CD8-positive, alpha-beta T cell (primary cell): ENCODE measurements at places on chromosomes 7 and 10.
A peak's percentile ranks its signal among the peaks of the same experiment; 100 is the strongest.

DNA sequence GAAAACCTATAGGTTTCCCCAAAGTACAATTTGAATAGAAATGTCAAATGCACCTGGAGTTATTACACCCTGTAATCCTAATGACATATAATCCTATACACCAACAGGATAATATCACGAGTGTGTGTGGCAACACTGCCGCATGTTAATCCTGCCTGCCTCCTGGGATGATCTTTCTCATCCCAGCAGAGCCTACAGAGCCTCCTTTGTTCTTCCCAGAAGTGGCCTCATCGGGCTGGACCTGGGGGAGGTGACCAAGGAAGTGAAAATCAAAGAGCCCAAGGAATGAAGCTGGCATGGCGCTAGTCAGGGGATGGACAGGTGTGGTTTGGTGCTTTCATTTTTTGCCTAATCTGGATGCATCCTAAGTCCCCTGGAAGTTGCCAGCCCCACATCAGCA, 29.5 kb upstream of the LEP start:
- DNase-seq, result no peak

GRCh38 chr10:60480865-60481563, 91.3 kb upstream of the ANK3 start:
- DNase-seq, result no peak

DNA sequence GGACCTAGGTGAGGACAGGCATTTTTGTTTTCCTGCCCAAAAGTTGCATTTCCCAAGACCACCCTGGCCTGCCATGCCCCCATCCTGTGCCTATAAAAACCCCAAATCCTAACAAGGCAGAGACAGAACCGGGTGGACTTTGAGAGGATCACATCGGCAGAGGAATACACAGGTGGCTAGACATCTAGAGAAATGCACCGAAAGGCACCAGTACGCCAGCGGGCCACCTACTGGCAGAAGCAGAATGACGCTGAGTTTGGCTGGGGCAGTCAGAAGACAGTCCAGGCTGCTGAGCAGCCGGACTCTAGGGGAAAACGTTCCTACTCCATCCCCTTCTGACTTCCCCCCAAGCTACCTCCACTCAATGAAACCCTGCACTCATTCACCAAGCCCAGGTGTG, 2.8 kb downstream of the AKR1C4 start:
- no peak for DNase-seq

DNA sequence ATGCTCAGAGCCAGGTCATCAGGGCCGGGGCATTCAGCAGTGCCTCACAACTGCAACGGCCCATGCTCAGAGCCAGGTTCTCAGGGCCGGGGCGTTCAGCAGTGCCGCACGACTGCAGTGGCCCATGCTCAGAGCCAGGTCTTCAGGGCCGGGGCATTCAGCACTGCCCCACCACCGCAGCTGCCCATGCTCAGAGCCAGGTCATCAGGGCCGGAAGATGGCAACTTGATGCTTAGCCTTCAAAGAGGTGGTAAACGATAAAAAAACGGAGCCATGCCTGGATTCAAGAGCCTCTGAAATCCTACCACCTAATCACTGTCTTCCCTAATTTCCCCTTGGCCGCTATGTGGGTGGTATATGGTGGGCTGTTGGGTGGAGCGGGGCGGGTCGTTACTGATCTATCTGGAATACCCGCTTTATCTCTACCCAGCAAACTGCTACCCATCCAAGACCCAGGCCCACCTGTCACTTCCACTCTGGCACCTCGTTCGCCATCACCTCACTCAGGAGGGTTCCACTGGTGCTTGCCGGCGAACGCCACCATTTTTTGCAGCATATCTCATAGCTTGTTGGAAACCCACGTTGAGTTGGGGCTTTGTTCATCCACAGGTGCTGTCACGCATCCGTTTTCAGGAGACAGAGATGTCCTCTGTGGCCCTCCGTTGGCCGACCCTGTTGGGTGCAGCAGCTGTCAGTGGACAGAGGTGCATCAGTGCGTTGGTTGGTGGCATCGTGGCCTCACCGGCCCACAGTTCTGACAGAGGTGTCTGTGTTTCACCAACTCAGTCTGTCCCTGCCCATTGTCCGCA, 221.1 kb downstream of the EBF3 start:
- DNase-seq, result no peak

DNA sequence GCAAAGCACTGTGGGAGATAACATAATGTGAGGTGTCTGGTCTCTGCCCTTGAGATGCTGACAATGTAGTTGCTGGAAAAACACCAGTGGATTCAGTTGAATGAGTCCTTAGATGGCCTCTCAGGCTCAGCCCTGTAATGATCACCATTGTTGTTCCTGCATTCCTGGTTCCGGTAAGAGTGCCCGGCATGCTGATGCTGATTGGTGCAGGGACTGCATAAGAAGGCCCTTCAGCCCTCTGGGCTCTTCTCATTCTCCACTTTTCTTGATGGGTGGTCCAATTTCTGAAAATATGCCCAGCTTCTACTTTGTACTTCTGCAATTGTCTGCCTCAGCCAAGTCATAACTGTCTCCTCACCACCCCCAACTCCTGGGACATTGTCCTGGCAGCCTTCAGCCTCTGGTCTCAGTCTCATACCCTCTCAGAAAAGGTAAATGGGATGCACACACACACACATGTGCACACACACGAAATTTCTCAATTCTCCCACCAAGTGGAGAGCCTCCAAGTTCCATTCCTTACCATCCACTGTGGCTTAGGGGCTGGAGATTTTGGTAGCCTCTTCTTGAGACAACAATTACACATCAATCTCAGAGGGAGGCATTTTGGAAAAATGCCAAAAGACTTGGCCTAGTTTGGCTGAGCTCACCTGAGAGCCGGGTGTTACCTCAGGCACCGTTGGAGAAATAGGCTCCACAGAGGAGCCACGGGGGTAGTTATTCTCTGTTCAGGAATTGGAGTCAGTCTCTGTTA, 314.9 kb downstream of the RPS24 start:
- no peak for DNase-seq

DNA sequence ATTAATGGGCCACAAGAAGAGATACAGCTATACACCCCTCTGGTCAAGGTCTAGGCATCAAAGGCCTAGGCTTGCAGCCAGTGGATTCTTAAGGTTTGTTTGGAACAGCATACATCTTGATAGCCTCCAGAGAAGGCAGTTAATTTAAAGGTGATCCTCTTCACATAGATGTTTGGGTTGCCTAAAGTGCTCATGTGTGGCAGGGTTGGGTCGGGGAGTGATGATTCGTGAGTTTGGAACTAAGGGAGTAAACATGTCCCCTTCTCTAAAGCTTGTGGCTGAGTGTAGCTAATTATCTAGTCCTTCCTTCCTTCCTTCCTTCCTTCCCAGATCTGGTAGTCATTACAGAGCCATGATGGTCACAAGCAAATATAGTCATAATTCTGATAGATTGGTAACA, 12.4 kb downstream of the PCLO start:
- DNase-seq, result no peak

- DNase-seq, result no peak
Observed at GRCh38 chr10:89163265-89163995, 43.7 kb downstream of the CH25H start.

GRCh38 chr7:38168890-38169570, 9.0 kb upstream of the STARD3NL start:
- no peak for DNase-seq

DNA sequence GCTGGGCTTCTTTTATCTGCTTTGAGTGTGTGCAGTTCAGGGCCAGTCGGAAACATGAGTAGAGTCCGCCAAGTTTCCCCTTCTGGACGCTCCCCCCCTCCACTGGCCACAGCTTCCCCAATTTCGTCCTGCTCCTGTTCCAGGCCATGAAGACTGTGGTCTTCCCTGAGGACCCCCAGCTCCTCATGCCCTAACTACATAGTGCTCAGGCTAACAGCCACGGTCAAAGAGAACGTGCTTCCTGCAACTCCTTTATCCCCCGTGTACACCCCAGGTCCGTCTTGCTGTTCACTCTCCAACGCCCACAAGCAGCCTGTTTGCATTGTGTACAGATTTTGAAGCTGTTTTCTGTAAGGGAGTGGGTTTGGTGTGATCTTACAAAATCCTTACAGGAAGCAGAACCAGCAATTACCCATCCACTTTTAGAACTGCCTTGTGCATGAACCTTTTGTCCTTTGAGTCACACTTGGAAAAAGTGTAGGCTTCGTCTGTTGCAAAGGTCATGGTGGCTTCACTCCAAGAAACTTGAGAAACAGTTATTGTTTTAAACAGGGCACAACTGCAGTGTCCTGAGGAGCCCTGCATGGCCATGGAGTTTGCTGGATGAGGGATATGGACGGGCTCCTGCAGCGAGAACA, 77.0 kb upstream of the FAM20C start:
- DNase-seq, result no peak

GRCh38 chr10:116055252-116055916, 217.6 kb downstream of the GFRA1 start:
- no peak for DNase-seq

GRCh38 chr10:19817231-19817933, 1.1 kb downstream of the PLXDC2 start:
- no peak for DNase-seq

GRCh38 chr7:17184805-17185689, 113.4 kb upstream of the AHR start:
- no peak for DNase-seq

GRCh38 chr10:125066764-125067450, 93.5 kb downstream of the CTBP2 start:
- no peak for DNase-seq

DNA sequence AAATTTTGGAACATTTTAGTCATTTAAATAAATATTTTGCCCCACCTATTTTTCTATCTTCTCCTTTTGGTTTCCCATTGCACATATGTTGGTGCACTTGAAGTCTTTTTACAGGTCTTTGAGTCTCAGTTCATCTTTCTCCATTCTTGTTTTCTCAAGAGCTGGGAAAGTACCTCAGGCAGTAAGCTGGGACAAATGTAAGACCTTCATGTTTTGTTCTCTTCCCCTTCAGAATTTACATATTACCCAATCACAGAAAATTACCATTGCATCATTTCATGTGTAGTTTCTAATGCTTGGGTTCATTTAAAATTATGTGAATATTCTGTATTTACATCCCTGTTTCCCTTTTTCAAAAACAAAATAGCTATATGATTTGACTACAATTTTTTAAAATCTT, 1150.0 kb upstream of the POT1 start:
- DNase-seq, result no peak

- DNase-seq, result no peak
Observed at GRCh38 chr10:91096274-91096673, 124.2 kb upstream of the PCGF5 start.

- DNase-seq, result no peak
Observed at GRCh38 chr7:81908220-81908619, 138.4 kb upstream of the HGF start.

GRCh38 chr7:134438946-134439345, 20.0 kb downstream of the AKR1B1 start:
- no peak for DNase-seq

GRCh38 chr7:87599336-87599735, 1.3 kb downstream of the ABCB1 start:
- DNase-seq, result peak; percentile 68

GRCh38 chr10:52440612-52441285, 126.7 kb downstream of the DKK1 start:
- no peak for DNase-seq

DNA sequence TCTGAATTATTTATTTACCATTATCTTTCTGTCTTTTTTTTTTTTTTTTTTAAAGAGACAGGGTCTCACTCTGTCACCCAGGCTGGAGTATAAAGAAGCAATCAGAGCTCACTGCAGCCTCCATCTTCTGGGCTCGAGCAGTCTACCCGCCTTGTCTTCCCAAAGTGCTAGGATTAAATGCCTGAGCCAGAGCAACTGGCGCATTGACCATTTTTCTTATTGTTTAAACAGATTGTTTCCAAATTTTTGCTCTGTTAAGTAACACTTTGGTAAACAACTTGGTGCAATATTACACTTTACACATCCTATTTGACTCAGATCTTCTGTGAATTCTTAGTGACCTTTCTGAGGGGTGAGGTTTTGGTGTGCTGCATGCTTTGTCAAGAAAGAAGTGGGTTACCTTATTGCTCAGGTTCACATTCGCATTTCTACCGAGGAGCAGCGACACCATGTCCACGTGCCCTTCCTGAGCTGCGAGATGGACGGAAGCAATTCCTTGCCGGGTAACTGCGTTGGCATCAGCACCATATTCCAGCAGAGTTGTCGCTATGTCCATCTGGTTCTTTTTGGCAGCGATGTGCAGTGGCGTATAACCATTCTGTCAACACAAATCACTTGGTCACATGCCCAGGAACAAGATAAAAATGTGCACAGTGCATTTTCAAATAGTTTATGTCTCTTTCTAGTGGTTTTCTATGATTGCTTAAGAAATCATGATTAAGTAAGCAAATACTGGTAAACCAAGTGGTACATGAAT, 203.2 kb downstream of the ANK3 start:
- no peak for DNase-seq

DNA sequence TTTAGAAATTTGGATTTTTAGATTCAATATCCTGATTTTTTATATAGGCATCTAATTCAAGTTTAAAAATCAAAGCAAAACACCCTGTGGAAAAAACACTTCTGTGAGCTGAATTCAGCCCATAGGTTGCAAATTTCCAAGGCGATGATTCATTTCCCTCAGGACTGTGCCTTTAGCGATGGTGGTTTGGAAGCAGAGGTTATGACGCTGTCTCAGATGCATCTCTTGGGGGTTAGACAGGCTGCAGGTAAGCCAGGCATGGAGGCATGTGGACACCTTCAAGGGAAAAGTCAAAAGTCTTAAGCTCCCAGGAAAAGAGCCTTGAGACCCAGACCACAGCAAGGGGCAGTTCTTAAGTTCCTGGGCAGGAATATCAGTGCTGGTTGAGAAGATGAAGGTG, 9.5 kb upstream of the FRA10AC1 start:
- DNase-seq, result no peak

DNA sequence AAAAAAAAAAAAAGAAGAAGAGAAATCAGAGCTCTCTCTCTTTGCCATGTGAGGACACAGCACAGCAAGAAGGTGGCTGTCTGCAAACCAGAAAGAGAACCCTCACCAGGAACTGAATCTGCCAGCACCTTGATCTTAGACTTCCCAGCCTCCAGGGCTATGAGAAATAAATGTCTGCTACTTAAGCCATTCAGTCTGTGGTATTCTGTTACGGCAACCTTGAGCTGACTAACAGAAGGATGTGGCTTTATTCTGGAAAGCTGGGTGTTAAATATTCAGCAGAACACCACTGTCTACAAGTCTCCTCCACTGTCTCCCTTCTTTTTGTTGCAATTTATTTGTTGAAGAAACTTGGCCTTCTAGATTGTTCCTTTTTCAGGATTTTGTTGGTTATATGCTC, 5.0 kb downstream of the COL26A1 start:
- DNase-seq, result no peak

DNA sequence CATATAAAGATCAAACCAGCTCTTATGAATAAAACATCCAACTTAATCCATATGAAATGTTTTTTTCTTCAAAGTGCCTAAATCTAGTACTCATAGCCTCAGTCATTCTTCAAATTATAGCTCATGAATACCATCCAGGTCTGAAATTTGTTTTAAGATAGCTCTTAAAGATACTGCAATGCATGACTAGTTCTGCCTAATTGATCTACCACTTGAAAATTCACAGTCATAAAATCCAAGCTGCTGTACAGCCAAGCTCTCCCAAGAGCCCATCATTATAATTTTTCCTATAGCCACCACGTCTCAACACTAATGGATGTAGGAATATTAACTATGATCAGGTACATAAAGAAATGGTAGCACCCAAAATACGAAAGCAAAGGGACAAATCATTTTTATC, 87.9 kb upstream of the RNF148 start:
- no peak for DNase-seq

- DNase-seq, result no peak
Observed at GRCh38 chr10:34323192-34323591, 491.9 kb downstream of the PARD3 start.

GRCh38 chr10:83678850-83679249, 460.5 kb upstream of the GHITM start:
- DNase-seq, result no peak
